ENCODE measurements at places on chromosomes 6 and 20. TPM values are rescaled to one million over a fixed set of nuclear protein-coding genes. Genes with fewer than 3 reads are reported as not detected.

Gene CLIC5
- not detected for total RNA-seq

Gene RWDD2A
- 1.6 TPM for total RNA-seq

Gene MUC21
- total RNA-seq, result 0.03 TPM

Gene ADGRF5
- not detected for total RNA-seq

Gene PAK5
- not detected for total RNA-seq

Gene NRSN1
- not detected for total RNA-seq

Gene ROS1
- 0.21 TPM for total RNA-seq

Gene GSTA2
- not detected for total RNA-seq

Gene RAB44
- 0.03 TPM for total RNA-seq

Data from A549 treated with AZD2906 at 1 μM for 4 hours (cell line).